ENCODE measurements at places on chromosomes 12 and 14. TPM values are rescaled to one million over a fixed set of nuclear protein-coding genes. Genes with fewer than 3 reads are reported as not detected.

DNA sequence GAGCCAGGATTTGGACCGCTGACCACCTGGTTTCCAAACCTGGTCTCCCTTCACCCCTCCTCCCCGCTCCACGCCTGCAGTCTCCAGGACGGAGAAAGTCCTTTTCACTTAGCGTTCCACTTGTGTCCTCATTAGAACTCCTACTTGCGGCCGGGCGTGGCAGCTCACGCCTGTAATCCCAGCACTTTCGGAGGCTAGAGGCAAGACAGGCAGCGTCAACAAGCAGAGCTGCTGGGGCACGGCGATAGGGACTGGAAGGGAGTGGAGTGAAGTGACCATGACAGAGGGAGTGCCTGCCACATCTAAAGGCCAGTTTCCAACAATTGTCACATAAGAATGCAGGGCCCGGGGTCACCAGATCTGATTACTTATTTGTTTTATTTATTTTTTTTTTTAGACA, 132.5 kb upstream of the NCOR2 start:
- no peak overlapping the region for H3K27ac ChIP-seq
- peaks cover 9% of the 10 kb centered on the region for H3K27me3 ChIP-seq
- DNase-seq, result no peak
- no peak overlapping the region for H3K4me3 ChIP-seq
- H3K4me1 ChIP-seq, result peaks cover 25% of the 10 kb centered on the region
- no peaks in the 10 kb centered on the region for H3K36me3 ChIP-seq

DNA sequence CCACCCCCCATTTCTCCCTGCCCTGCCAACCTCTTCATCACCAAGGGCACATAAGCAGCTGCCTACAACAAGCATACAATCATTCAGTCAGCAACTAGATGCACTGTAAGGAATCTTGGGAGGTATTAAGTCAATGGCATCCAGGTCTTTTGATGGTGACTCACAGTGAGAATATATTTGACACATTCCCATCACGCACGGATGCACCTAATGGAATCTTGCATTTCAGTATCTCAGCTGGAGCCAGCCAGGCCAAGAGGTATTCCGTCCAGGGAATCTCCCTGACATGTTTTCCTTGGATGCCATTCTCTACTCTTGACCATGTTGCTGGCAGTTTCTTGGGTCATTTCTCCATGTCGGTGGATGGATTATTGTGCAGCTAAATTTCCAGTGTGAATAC, 73.9 kb upstream of the CAPRIN2 start:
- H3K27me3 ChIP-seq, result peaks cover 3% of the 10 kb centered on the region
- peaks cover 6% of the 10 kb centered on the region for H3K4me1 ChIP-seq
- no peak for DNase-seq
- no peak overlapping the region for H3K4me3 ChIP-seq
- H3K27ac ChIP-seq, result no peak overlapping the region

- H3K36me3 ChIP-seq, result no peaks in the 10 kb centered on the region
- no peaks in the 10 kb centered on the region for H3K4me1 ChIP-seq
- no peak overlapping the region for H3K27ac ChIP-seq
- no peak for DNase-seq
These were observed 187.6 kb downstream of the RMST start for GRCh38 chr12:97650242-97650641.

GRCh38 chr14:55881577-55882241, 236.5 kb upstream of the PELI2 start:
- H3K27me3 ChIP-seq, result peaks cover 6% of the 10 kb centered on the region
- no peaks in the 10 kb centered on the region for H3K36me3 ChIP-seq
- H3K4me1 ChIP-seq, result peaks cover 5% of the 10 kb centered on the region
- H3K4me3 ChIP-seq, result no peak overlapping the region
- no peak overlapping the region for H3K27ac ChIP-seq

GRCh38 chr14:28656704-28657255, 109.8 kb upstream of the FOXG1 start:
- H3K36me3 ChIP-seq, result no peaks in the 10 kb centered on the region
- H3K4me1 ChIP-seq, result no peaks in the 10 kb centered on the region
- no peaks in the 10 kb centered on the region for H3K27me3 ChIP-seq

DNA sequence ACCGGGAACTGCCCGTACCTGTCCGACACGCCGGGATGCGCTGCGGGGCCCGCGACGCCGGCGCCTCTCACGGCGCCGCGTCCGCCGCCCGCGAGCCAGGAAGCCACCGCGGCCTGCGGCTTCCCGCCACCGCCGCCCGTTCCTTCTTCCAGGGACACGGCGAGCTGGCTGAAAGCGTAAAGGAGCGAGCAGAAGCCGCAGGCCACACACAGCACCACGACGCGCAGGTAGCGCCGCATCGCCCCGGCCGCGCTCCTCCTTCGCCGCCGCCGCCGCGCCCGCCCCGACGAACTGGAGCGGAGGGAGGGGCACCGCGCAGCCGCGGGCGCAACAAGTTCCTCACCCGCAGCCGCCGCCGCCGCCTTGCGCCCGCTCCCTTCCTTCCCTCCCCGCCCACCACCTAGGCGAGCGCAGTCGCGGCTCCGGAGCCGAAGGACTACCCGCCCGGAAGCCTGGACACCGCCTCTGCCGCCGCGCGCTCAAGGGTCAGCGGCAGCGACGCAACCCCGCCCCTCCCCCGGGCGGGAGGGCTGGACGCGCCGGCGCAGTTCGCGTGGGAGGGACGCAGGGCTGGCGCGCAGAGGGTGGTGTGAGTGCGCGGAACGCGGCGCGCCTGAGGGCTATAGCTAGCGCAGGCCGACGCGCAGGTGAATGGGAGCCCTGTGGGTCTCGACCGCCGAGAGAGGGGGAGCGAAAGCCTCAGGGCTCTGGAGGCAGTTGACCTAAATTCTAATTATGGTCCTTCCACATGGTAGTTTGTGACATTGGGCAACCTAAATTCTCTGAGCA, at the start of gene GXYLT1:
TSS of gene GXYLT1 (minus strand) at position 467 of the 789 bp plus-strand sequence. CDS start at position 239, 228 bp downstream.
- H3K27ac ChIP-seq, result peak within 1 kb of the TSS; percentile 91
- no peaks in the 10 kb centered on the region for H3K27me3 ChIP-seq
- peaks cover 31% of the 10 kb centered on the region for H3K4me1 ChIP-seq
- H3K4me3 ChIP-seq, result peak within 1 kb of the TSS; percentile 95

Gene IL26
- not detected for total RNA-seq

Gene SELPLG
- 0.51 TPM for total RNA-seq

Gene KLRC1
- not detected for total RNA-seq

Gene TAS2R7
- total RNA-seq, result 0.21 TPM
